ENCODE measurements at places on chromosomes 7 and 10.
A peak's percentile ranks its signal among the peaks of the same experiment; 100 is the strongest.

- no peaks in the 10 kb centered on the region for H3K4me1 ChIP-seq
- H3K4me3 ChIP-seq: no peak overlapping the region
- H3K36me3 ChIP-seq: no peaks in the 10 kb centered on the region
- DNase-seq: no peak
Measured at GRCh38 chr7:148436571-148436970, 154.0 kb upstream of the C7orf33 start.

- no peak overlapping the region for H3K4me3 ChIP-seq
- H3K27ac ChIP-seq: no peak overlapping the region
- peak; percentile 46 for DNase-seq
- H3K36me3 ChIP-seq: peaks cover 13% of the 10 kb centered on the region
- H3K4me1 ChIP-seq: no peaks in the 10 kb centered on the region
Measured at GRCh38 chr7:16670021-16670420, 24.0 kb downstream of the BZW2 start.

DNA sequence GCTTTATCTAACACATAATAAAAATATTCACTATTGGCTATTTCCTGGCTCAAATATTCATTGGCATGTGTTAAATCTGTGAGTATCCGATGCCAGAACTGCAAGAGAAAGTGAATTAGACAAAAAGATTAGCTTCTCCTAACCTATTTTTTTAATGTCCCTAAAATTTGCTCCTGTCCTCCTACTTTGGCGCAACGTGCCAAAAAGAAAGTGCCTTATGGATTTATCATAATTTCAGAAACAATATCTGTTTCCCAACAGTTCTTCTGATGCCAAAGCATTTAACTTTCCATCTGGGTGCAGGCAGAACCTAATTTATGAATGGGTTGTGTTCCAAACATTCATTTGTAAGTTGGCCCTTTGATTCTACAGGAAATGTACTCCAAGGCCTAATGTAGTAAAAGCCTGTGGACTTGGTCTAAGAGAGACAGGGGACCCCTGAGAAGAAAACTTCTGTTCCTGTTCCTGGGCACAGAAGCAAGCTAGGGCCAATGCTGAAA, 15.4 kb downstream of the PIP4K2A start:
- H3K4me3 ChIP-seq: no peak overlapping the region
- H3K36me3 ChIP-seq: no peaks in the 10 kb centered on the region
- H3K4me1 ChIP-seq: peaks cover 6% of the 10 kb centered on the region
- no peak overlapping the region for H3K27ac ChIP-seq

- H3K27ac ChIP-seq: no peak overlapping the region
- no peaks in the 10 kb centered on the region for H3K27me3 ChIP-seq
- DNase-seq: peak; percentile 47
- peaks cover 9% of the 10 kb centered on the region for H3K4me1 ChIP-seq
Measured at GRCh38 chr7:29915481-29916215, 74.0 kb downstream of the SCRN1 start.

GRCh38 chr7:54615537-54615936, 73.4 kb downstream of the VSTM2A start:
- H3K36me3 ChIP-seq: no peaks in the 10 kb centered on the region
- H3K4me3 ChIP-seq: no peak overlapping the region
- H3K27ac ChIP-seq: no peak overlapping the region
- no peak for DNase-seq

GRCh38 chr10:26365681-26366358, 72.3 kb upstream of the APBB1IP start:
- no peak for DNase-seq
- no peak overlapping the region for H3K27ac ChIP-seq
- H3K4me3 ChIP-seq: no peak overlapping the region
- H3K36me3 ChIP-seq: no peaks in the 10 kb centered on the region

- no peak for DNase-seq
- H3K27ac ChIP-seq: no peak overlapping the region
- no peaks in the 10 kb centered on the region for H3K36me3 ChIP-seq
- no peak overlapping the region for H3K4me3 ChIP-seq
Measured at GRCh38 chr7:159209429-159209828, 64.8 kb upstream of the VIPR2 start.

DNA sequence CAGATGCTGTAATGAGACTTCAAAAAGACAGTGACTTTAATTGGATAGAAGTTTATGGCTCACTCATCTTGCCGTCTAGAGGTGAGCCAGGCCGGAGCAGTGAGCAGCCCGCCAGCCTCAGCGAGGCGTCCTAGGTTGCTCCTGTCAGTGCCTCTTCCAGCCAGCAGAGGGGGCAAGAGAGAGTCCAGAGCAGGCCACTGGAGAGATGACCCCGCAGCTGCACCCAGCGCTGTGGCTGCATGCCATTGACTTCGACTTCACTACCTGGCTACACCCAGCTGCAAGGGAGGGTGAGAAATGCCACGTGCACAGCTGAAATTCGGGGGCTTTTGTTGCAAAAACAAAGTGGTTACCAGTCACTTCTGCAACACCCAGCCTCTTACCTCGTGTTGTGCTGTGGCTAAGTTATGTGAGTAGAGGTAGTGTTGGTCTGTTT, 26.5 kb downstream of the NUB1 start:
- H3K36me3 ChIP-seq: peaks cover 22% of the 10 kb centered on the region

- peaks cover 22% of the 10 kb centered on the region for H3K4me1 ChIP-seq
- peak overlapping the region; percentile 94 for H3K27ac ChIP-seq
- peak overlapping the region; percentile 34 for H3K4me3 ChIP-seq
- peaks cover 16% of the 10 kb centered on the region for H3K27me3 ChIP-seq
Measured at GRCh38 chr7:4883033-4883371, 514 bp downstream of the RADIL start.

DNA sequence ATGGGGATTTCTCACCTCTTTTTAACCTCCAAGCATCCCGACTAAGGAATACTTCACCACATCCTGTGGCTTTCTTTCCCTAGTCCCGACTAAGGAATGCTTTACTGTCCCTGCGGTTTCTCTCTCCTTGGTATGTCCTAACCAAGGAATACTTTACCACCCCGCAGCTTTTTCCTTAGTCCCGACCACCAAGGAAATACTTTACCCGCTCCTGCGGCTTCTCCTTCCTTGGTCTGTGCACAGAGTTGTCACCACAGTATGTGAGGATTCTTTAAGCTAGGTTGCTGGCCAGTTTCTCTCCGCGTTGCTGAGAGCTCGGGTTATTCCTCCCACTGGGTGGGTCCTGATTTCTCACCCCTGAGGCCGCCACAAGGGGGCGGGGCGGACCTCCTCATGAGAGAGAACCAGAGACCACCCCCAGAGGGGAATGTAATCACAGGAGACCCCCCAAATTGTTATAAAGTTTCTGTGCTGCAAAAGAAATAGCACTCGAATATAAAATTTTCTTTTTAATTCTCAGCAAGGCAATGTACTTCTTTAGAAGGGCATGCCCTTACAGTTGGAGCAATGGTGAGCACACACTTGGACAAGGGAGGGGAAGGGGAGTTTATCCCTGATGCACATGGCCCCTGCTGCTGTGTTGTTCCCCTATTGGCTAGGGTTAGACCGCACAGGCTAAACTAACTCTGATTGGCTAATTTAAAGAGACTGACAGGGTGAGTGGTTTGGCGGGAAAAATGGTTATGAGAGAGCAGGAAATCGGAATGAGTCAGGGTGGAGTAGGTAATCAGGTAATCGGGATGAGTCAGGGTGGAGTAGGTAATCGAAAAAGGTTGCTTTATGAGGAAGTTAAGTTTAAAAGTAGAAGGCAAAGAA, 12.8 kb downstream of the SUGCT start:
- H3K4me1 ChIP-seq: no peaks in the 10 kb centered on the region
- no peak overlapping the region for H3K4me3 ChIP-seq
- no peak for DNase-seq
- no peaks in the 10 kb centered on the region for H3K27me3 ChIP-seq
- no peak overlapping the region for H3K27ac ChIP-seq

DNA sequence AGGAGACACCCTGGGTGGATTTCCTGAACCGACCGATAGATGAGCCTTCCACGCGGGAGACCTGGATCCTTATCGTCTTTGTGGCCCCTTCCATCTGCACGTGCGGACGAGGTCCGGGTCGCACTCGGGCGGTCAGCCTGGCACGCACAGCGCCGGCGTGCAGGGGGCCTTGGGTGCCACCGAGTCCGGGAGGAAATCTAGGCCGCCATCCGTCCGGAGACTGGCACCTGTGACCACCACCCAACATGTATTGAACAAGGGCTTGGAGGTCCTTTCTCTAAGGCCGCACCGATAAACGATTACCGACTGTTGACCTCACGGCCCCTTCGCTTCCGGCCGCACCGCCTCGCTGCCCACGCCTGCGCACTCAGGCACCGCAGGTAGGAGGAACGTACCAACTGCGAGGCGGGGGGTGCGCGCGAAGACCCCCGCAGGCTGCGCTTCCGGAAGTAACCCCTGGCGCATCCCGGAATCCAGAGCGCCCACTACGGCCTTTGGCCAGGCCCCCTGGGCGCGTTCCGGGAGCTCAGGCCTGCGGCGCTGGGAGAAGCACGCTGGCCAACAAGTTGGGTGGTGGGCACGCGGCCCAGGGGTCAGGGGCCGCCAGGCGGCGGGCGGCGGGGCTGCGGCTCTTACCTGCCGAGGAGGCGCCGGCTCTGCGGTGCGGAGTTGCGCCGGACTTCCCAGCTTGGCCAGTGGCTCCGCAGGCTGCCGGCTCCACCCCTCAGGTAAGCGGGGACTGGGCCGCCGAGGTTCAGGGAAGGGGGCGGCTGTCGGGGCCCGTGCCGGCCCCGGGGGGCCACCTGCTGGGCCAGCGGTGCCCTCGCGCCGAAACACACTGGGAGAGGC, at the start of the genes ACTR3C and LRRC61:
Gene ACTR3C, minus strand, starts transcription at position 713 of the 849 bp plus-strand sequence. CDS start 28,249 bp downstream, outside the sequence.
Gene LRRC61, plus strand, starts transcription at position 523 of the 849 bp plus-strand sequence. CDS start 13,507 bp downstream, outside the sequence.
- peaks cover 4% of the 10 kb centered on the region for H3K27me3 ChIP-seq
- no peak within 1 kb of the TSS for H3K27ac ChIP-seq
- peak within 1 kb of the TSS; percentile 69 for H3K4me3 ChIP-seq

DNA sequence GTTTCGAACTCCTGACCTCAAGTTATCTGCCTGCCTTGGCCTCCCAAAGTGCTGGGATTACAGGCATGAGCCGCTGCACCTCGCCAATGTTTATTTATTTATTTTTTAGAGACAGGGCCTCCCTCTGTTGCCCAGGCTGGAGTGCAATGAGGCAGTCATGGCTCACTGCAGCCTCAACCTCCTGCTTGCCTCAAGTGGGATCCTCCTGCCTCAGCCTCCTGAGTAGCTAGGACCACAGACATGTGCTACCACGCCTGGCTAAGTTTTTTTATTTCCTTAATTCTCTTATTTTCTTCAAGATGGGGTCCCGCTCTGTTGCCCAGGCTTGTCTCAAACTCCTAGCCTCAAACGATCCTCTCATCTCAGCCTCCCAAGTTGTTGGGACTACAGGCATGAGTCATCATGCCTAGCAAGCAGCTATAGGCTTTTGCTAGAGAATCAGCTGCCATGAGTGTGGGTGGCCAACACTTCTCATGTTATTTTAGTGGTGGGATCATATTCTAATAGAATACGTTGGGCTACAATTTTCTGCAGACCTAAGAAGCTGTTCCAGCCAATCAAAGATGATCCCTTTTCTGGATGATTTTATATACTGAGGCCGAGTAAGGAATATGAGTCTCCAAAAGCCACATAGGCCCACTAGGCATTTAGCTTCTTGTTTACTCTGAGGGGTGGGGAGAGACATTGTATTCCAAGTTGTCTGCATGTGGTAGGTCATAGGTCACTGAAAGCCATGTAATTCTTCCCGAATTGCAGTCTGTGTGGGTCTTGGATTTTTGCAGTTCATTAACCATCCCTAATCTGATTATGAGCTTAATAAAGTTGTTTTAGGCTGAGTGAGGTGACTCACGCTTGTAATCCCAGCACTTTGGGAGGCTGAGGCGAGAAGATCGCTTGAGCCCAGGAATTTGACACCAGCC, 7.6 kb upstream of the TMEM248 start:
- H3K27me3 ChIP-seq: no peaks in the 10 kb centered on the region
- no peak overlapping the region for H3K4me3 ChIP-seq
- no peak overlapping the region for H3K27ac ChIP-seq
- H3K4me1 ChIP-seq: no peaks in the 10 kb centered on the region

DNA sequence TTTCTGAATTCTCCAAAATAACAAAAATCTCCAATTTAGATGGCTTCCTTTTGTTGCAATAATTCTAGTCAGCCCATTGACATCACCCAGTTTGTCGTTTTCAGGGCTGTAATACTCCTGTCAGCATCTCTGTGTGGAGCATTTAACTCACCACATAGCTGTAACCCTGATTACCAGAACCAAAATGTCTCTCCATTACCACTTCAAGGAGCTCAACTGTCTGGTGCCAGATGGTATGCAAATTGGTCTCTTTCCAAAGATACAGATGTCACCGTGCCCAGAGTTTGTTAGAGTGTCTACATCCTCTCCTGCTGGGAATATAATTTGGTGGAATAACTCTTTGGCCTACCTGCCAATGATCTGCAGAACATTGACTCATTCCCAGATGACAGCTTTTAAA, 350.3 kb upstream of the POT1 start:
- H3K36me3 ChIP-seq: no peaks in the 10 kb centered on the region
- H3K27me3 ChIP-seq: no peaks in the 10 kb centered on the region
- H3K4me1 ChIP-seq: no peaks in the 10 kb centered on the region
- no peak overlapping the region for H3K27ac ChIP-seq
- no peak overlapping the region for H3K4me3 ChIP-seq

DNA sequence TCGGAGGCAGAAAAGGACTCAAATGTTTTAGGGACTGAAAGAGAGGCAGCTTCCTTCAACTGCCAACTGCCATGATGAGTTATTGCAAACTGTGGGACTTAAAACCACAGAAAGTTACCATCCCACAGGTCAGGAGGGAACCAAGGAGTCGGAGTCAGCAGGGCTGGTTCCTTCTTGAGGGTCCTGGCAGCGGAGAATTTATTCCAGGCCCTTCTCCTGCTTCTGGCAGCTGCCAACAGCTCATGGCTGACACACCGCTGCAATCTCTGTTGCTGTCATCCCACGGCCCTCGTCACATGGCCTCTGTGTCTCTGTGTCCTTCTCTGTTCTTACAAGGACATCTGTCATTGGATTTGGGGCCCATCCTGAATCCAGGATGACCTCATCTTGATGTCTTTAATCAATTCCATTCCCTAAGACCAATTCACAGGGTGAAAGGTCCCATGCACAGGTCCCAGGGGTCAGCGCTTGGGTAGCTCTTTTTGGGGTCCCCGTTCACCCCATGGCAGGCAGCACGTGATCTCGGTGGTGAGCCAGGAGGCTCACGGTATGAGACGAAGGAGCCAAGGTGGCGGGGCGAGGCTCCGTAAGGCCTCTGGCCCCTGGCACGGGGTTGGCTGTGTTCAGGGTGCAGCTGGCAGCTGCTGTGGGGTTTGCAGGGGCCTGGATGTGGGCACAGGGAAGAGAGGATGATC, 27.4 kb upstream of the PSMG3 start:
- H3K4me3 ChIP-seq: no peak overlapping the region
- peaks cover 18% of the 10 kb centered on the region for H3K27me3 ChIP-seq
- H3K4me1 ChIP-seq: peaks cover 4% of the 10 kb centered on the region
- H3K36me3 ChIP-seq: no peaks in the 10 kb centered on the region
- no peak for DNase-seq
- H3K27ac ChIP-seq: no peak overlapping the region

- H3K4me3 ChIP-seq: no peak overlapping the region
- peak overlapping the region; percentile 4 for H3K27ac ChIP-seq
- H3K27me3 ChIP-seq: no peaks in the 10 kb centered on the region
- H3K36me3 ChIP-seq: no peaks in the 10 kb centered on the region
- DNase-seq: no peak
- H3K4me1 ChIP-seq: peaks cover 57% of the 10 kb centered on the region
Measured at GRCh38 chr10:132448248-132448731, 51.3 kb downstream of the PWWP2B start.
